ENCODE measurements at places on chromosomes 11 and 22. TPM values are rescaled to one million over a fixed set of nuclear protein-coding genes. Genes with fewer than 3 reads are reported as not detected.

GRCh38 chr11:78140392-78141077 is 1.1 kb upstream of the ALG8 start:
- no peak for DNase-seq

DNA sequence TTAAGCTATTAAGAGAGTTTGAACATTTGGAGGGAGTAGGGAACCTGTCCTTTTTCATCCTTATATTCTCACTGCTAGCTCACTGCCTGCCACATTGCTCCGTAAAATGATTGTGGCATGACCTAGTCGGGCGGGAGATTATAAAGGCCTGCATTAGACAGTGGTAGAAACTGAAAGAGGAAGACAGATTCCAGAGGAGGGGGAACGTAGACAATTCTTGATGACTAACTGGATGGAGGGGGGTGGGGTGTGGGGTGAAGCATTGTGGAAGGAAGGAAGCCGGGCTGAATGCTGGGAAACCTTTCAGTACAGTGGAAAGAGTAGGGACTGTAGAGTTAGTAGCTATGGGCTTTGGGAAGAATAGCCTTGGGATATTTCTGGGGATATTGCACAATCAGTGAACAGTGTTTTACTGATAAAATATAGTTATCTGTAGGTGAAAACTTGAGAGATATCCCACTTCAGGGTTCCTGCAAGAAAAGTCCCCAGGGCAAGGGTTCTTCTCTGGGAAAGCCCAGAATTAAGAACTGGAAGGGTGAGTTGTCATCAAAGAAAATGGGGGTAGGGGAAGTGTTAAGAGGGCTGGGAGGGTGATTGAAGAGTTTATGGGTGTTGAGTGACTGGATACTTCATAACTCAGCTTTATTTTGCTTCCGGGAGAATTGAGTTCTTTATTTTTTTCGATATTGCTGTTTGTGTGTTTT is 2.1 kb downstream of the MED15 start:
- peak; percentile 94 for DNase-seq

SMIM35 gene
- not detected for total RNA-seq

CECR2 gene
- total RNA-seq: not detected

GRCh38 chr11:75814363-75814676 is 690 bp upstream of the UVRAG start:
- DNase-seq: no peak

DNA sequence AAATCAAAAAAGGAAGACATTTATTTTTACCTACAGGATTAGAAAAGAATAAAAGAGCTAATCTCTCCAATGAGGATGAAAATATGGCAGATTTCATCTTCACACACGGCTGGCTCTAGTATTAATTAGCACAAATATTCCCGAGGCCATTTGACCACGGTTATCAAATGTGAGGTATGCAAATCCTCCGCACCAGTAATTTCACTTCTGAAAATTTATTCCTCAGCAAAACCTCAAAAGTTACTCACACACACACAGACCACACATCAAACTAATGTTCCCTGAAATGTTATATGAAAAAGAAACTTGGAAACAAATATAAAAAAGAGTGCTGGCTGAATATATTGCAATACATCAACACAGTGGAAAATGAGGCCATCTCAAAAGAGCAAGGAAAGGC is 32.8 kb downstream of the CELSR1 start:
- no peak for DNase-seq

GRCh38 chr11:1892116-1892515 is 421 bp upstream of the PRR33 start:
- no peak for DNase-seq

- peak; percentile 96 for DNase-seq
Observed at GRCh38 chr22:29799217-29799680, 32.1 kb downstream of the UQCR10 start.

GRCh38 chr11:74773476-74773875 is 24.8 kb downstream of the RNF169 start:
- DNase-seq: no peak

DNA sequence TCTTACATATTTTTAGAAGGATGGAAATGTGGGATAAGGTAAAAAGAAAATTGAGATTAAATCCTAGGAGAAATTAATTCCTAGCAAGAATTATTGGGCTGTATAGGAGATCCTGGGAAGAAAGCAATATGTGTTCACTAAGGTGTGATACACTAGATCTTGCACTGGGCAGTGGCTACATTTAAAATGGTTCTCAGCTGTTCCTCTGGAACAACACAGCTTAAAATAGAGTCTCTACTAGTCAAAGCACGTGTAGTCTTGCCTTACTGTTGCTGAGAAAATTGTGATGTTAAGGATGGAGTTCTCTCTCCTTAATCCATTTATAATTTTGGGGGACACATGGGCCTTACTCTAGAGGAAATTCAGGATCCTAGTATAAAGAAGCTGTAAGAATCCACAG is 54.9 kb downstream of the EXT2 start:
- no peak for DNase-seq

- no peak for DNase-seq
Observed at GRCh38 chr11:30316237-30316636, 6.7 kb upstream of the ARL14EP start.

MMP27 gene
- total RNA-seq: not detected

DNA sequence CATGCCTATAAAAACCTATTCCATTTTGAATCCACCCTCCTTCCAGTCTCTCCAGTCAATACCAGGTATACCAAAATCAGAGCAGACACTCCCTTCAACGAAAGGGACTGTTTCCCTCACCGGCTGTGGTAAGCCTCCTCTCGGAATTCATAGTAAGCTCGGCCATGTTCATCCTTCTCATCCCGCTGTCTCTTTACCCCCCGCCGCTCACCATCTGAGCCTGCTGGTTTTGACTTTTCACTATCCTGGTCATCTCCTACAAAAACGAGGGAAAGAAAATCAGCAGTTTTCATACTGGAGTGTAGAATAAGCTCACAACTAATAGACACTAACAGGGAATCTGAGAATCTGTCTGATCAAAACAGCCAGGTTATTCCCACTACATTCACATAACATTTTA is 3.1 kb downstream of the HNRNPUL2 start:
- no peak for DNase-seq

DNA sequence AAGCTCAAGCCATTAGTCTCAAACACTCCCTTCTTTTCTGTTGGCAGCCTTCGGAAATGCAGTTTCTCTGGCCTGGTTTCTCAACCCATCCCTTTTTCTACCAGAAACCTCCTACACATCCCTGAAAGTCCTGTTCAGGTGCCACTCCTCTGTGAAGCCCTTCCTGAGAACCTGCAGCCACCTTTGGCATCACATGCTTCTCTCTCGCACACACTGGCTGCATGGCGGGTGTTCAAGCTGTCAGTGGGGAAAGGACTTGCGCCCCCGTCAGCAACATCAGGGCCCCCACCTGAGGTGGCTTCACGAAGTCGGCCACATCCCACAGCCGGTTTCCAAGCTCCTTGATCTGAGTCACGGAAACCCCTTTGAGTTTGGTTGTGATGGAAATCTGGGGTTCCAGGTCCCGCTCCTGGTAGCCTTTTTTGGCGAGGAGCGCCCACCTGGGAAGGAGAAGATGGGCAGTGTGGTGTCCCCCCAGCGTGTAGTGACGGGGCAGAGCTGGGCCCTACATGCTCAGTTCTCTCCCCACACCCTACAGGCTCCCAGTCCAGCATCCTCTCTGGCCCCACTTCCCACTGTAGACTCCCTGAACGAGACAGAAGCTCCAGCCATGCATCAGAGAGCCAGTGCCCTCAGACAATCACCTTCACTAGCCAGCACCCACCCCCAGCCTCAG is 1.7 kb upstream of the LRRC74B start:
- DNase-seq: no peak

DNA sequence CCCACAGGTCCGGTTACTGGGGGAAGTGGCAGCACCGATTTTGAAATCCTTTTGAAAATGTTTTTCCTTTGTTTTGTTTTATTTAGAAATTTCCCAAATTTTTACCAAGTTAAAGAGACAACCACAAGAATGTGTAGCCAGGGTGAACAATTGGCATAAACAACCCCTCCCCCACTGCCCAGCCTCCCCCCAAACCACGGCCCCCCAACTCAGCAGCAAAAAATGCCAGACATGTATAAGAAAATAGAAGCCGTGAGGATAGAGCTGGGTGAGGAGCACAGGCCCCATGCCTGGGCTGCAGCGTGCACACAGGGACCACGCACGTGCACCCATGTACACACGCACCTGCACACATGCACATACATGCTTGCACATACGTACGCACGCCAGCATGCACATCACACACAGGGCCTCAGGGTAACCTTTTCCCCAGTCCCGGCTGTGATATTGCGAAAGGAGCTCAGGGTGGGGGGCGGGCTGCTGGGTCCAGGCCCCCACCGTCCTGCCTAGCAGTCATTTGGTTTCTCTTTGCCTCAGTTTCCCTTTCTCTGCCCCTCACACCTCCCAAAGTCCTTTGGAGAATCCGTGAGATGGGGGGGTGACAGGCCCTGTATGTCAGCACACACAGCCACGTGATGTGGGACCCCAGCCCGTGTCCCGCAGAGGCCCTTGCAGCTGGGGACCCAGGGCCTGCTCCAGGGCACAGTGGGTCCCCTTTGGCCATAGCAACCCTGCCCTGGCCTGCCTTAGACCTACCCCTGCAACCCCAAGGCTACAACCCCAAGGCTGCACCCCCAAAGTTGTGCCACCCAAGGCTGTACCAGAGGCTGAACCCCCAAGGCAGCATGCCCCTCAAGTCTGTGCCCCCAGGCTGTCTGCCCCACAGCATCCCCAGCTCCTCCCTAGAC is 42.9 kb downstream of the IGF2 start:
- DNase-seq: peak; percentile 26

- DNase-seq: no peak
Observed at GRCh38 chr11:73750228-73750627, 10.6 kb downstream of the RAB6A start.

SMPD1 gene
- 44.8 TPM for total RNA-seq

- no peak for DNase-seq
Observed at GRCh38 chr22:43433451-43434274, 21.8 kb downstream of the MPPED1 start.

OR5B21 gene
- not detected for total RNA-seq

TRIM49 gene
- not detected for total RNA-seq

DNA sequence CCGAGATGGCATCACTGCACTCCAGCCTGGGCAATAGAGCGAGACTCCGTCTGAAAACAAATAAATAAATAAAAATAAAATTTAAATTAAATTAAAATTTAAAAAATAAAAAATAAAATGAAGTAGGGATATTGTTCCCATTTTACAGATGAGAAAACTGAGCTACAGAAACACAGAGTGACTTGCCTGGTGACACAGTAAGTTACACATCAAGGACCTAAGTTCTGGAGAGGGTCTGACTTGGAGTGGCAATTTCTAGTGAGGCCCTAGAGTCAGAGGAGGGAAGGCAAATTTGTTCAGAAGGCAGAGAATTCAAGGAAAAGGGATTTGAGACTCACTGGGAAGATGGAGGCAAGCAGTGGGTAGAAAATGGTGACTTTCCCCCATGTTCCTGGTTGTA is 2.0 kb downstream of the SCGB1A1 start:
- no peak for DNase-seq

CD3D gene
- total RNA-seq: not detected

OR52L1 gene
- not detected for total RNA-seq

GRCh38 chr11:101323997-101324396 is 194.4 kb upstream of the PGR start:
- DNase-seq: no peak

ABCG4 gene
- 0.08 TPM for total RNA-seq

GRCh38 chr11:68658661-68659060 is 25.7 kb upstream of the GAL start:
- DNase-seq: no peak

GRCh38 chr11:48008951-48009270 is 28.6 kb downstream of the PTPRJ start:
- no peak for DNase-seq

GRCh38 chr11:91350931-91351330 is 873.7 kb upstream of the FAT3 start:
- no peak for DNase-seq

- DNase-seq: no peak
Observed at GRCh38 chr22:39958949-39959639, 1.1 kb upstream of the TMA7B start.

Data from fibroblast of the aortic adventitia (primary cell).